Activated CD4-positive, alpha-beta T cell treated with anti-CD3 and anti-CD28 coated beads, Interleukin-2, amount 50 U/mL, for 4 hours (primary cell): ENCODE measurements at places on chromosomes 13 and 19.

DNA sequence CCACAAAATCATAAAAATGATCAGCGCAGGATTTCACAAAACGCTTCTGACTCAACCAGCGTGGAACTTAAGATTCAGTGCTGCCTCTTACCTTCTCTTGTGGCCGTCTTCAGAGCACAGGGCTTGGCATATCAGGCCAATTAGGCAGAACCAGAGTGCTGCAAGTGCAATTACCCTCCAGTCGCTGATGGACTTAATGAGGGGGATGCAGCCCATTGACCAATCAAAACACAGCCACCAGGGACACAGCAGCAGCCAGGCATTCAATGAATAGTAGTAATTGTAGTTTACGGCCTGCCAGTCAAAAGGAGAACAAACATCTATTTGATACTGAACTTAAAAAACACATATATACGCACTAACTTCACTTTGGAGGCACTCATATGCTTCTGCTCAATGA is 38.2 kb downstream of the TMTC4 start:
- DNase-seq, result no peak

DNA sequence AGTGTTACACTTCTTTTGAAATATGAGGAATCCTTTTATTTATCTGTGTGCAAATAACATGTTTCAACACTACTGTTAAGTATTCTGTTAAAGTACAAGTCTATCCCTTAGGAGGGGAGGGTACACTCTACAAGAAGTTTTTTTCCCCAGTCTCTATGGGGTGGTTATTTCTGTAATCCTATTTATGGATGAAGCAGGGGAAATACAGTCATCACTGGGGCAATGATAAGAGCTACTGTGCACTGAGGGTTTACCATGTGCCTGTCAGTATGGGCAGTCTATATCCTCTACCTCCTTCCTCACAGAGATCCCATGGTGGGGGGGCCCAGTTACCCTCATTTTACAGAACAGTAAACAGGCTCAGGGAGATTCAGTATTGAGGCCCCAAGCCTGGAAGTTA is 16.6 kb upstream of the TRIM13 start:
- DNase-seq, result no peak

GRCh38 chr13:92694047-92694446 is 532.6 kb upstream of the GPC6 start:
- DNase-seq, result no peak

DNA sequence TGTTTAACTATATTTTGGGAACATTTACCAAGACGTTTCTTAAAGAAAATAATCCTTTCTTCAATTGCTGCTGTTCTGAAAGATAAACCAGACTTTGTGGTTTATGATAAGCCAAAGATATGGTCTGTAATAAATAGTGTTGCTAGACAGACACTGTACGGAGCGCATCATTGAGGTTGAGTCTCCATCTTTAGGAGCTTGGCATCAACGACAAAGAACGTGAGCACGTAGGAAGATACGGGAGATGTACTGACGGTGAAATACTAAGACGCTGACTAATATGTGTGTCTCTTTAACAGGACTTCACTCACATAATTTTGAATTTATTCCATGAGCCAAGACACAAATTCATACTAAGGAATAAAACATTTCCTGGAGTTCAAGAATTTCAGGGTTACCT is 16.2 kb downstream of the TEX29 start:
- no peak for DNase-seq

- DNase-seq, result no peak
These were observed 616.4 kb downstream of the EFNB2 start for GRCh38 chr13:105918842-105919741.

DNA sequence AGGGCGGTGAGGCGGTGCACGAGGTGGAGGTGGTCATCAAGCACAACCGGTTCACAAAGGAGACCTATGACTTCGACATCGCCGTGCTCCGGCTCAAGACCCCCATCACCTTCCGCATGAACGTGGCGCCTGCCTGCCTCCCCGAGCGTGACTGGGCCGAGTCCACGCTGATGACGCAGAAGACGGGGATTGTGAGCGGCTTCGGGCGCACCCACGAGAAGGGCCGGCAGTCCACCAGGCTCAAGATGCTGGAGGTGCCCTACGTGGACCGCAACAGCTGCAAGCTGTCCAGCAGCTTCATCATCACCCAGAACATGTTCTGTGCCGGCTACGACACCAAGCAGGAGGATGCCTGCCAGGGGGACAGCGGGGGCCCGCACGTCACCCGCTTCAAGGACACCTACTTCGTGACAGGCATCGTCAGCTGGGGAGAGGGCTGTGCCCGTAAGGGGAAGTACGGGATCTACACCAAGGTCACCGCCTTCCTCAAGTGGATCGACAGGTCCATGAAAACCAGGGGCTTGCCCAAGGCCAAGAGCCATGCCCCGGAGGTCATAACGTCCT is 9.4 kb upstream of the PROZ start:
- DNase-seq, result no peak

DNA sequence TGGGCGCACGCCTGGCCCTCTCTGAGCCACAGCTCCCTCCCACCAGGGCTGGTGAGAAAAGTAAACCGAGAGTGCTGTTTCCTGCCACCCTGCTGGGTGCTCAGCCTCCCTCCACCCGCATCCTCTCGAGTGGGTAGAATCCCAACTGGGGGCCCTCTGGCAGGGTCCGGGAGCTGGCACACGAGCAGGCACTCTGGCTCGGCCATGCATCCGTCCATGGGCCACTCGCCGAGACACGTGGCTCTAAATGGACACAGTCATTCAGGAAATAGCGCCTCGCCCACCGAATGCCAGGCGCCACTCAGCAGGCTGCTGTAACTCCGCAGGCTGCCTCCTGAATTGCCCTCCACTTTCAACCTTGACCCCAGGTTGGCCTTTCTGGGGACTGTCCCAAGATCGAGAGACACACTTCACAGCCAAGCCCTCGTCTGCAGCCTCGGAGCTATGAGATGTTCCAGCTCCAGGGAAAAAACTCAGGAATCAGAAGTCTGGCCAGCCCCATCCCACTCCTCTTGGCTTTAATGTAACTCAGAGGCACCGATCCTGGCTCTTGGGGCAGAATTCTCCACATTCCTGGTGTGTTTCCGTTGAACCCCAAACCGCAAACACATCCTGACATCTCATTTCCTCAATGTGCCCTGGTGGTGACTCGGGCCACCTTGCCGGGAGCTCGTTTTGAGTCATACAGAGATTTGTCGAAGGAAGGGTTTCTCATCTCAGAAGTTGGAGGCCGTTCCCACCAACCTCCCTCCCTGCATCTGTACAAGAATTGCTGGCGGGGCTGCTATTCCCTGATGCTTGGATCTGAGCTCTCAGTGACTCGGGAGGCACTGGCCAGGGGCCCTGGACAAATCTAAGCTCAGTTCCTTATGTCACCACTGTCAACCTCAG is 14.1 kb downstream of the KLF2 start:
- peak; percentile 47 for DNase-seq

DNA sequence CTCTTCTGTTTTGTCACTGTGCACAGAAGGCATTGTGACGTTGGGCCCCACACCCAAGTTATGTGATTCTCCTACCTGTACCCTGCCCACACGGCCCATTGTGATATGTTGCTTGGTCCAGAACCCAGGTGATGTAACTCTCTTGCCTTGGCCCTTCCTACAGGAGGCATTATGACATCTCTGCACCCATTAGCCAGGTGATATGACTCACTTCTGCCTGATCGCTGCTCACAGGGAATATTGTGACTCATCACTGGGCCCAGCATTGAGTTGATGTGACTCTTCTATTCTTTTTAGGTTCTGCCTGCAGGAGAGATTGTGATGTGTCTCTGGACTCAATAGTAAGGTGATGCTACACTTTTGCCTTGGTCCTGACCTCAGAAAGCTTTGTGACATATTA is 65.4 kb upstream of the ZNF91 start:
- DNase-seq, result no peak

DNA sequence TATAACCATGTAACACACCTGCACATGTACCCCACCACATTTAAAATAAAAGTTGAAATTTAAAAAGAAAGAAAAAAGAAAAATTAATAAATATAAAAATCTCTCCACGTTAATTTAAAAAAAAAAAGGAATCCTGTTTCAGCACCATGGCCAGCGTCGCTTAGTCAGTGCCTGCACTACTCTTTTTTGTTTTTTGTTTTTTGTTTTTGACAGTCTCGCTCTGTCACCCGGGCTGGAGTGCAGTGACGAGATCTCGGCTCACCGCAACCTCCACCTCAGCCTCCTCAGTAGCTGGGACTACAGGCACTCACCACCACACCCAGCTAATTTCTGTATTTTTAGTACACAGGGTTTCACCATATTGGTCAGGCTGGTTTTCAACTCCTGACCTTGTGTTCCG is 835.9 kb downstream of the UQCRFS1 start:
- no peak for DNase-seq

- DNase-seq, result peak; percentile 33
These were observed 371.9 kb downstream of the KCNRG start for GRCh38 chr13:50387051-50387581.

DNA sequence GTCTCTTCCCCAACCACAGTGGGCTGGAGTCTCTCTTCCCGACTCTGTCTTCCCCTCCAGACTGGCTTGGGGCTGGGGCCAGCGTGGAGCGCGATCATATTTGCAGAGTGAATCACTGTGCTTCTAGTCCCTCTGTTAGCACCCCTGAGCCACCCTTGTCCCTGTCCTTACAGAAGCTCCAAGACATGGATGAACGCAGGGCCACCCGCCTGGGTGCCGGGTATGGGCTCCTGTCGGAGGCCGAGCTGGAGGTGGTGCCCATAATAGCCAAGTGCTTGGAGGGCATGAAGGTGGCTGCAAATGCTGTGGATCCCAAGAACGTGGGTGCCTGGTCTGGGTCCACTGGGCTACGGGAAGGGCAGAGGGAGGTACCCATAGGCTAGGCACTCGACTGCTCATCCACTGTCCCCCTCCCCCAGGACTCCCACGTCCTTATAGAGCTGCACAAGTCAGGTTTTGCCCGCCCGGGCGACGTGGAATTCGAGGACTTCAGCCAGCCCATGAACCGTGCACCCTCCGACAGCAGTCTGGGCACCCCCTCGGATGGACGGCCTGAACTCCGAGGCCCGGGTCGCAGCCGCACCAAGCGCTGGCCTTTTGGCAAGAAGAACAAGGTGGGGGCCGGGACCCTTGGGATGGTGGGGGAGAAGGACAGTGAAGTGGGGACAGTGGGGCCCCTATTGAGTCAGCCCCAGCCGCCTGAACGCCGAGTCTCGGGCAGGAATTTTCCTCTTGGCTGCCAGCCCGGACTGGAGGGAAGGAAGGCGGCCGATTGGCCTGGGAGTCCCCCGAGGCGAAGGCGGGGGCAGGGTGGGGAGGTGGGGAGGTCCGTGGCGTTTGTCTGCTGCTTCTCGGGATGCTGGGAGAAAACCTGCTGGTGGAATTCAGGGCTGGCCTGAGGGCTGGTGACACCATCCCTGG is 5.2 kb downstream of the TRIP10 start:
- DNase-seq, result no peak

- no peak for DNase-seq
These were observed 7.4 kb downstream of the PTH2 start for GRCh38 chr19:49415810-49416200.

- DNase-seq, result no peak
These were observed 707.1 kb upstream of the SPRY2 start for GRCh38 chr13:81048026-81048461.

DNA sequence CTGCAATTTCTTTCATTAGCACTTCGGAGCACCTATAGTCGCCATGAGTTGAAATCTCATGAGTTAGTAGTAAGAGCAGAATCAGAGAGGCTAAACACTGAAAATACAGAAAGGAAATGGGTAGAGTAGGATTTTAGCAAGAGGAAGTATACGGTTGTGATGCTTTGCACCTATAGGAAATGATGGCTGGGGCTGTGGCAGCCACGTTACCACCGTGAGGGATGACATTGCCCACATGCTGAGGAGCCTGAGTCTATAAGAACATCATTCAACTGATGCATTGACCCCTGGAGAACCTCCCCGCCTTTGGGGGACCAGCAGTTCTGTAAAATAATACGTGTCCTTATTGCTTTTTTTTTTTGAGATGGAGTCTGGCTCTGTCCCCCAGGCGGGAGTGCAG is 20.4 kb downstream of the FAM187B start:
- DNase-seq, result no peak
